ENCODE measurements at places on chromosomes 7 and 10.

- DNase-seq, result no peak
Observed at GRCh38 chr7:4661871-4662270, 20.2 kb upstream of the FOXK1 start.

GRCh38 chr10:131681122-131681521, 219.7 kb upstream of the PPP2R2D start:
- DNase-seq, result no peak

GRCh38 chr7:80900583-80901576, 18.0 kb downstream of the SEMA3C start:
- no peak for DNase-seq

- no peak for DNase-seq
Observed at GRCh38 chr10:114316744-114317143, 77.7 kb downstream of the VWA2 start.

DNA sequence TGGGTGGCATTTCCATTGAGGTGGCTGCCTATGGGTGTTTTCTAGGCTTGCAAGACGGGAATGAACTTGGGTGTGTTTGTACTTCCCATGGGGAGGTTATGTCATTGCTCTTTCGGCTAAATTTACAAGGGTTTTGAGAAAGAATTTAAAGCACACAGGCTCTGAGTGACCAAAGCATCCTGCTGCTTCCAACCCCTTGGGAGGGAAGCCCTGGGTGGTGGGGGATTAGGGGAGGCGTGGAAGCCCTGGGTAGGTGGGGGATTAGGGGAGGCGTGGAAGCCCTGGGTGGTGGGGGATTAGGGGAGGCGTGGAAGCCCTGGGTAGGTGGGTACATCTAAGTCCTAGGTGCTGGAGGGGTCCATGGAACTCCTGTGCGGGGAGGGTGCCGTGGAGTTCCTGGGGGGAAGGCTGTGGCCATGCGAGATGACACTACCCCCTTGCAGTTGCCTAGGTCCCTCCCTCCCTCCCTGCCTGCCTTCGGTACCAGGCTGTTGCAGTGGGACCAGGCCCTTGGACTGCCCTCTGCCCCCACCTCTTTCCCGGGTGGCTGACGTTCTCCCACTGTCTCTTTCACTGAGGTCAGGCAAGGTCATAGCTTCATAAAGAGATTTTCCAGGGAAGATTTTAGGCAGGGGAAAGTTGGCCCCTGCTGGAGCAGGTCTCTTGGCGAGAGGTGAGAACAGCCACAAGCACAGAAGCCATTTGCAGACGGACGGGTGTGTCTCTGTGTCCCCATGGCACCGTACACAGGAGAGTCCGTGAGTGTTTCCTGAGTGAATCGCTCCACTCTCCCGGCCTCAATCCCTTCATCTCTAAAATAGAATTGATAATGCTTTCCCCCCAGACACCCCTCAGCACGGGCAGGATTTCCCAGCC, 19.5 kb downstream of the PRF1 start:
- DNase-seq, result no peak

- DNase-seq, result no peak
Observed at GRCh38 chr10:69749178-69750010, 52.3 kb upstream of the COL13A1 start.

GRCh38 chr7:35658606-35659201, 36.2 kb downstream of the HERPUD2 start:
- no peak for DNase-seq

GRCh38 chr7:155804897-155805825, 7.1 kb downstream of the SHH start:
- DNase-seq, result no peak

DNA sequence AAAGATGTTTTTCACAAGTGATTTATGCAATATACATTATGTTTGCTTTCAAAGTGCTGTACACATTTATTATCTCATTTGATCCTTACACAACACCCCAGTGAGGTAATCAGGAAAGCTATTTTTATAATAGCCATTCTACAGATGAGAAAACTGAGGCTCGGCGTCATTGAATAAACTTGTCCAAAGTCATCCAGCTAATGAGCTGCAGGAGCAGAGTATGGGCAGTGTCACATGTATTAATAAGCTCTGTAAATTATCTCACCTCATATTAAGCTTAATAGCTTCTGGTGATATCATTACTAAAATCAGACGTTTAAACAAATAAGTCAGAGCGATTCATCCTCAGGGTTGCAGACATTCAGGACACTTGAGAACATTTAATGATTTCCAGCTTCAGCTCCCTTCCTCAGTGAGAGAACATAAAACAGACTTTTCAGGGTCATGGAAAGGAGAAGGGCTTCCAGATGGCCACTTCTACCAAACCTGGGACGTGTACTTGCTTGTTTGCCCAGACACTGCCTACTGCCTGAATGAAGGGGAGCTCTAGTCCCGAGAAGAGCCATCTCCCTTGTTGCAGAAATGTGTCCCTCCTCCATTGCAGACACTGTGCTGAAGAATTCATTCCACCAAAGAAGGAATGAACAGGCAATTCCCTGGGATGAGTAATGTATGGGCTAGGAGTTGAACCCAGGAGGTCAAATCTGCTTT, 20.5 kb upstream of the FZD1 start:
- no peak for DNase-seq

DNA sequence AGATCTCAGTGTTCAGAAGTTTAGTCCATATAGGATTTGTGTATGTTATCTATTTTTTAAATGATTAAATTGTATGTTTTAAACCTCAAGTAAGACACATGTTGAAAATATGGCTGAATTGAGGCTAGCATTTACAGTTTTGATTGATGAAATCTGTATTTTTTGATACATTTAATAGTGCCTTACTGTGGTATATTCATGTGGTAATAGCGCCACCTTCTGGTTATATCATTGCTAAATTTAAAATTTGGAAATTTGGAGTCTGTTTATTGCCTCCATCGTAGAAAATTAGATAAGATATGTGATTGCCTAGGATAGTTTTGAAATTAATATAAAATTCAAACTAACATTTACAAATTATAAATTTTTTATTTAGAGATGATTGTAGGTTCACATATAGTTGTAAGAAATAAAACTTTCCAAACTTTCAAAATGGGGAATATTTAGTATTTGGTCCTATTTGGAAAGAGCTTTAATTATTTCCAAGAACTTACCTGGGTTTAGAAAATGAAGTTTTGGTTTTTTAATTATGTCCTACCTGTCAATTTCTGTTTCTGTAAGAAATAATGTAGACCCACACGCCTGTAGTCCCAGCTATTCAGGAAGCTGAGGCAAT, 19.1 kb upstream of the ARMS2 start:
- DNase-seq, result no peak

DNA sequence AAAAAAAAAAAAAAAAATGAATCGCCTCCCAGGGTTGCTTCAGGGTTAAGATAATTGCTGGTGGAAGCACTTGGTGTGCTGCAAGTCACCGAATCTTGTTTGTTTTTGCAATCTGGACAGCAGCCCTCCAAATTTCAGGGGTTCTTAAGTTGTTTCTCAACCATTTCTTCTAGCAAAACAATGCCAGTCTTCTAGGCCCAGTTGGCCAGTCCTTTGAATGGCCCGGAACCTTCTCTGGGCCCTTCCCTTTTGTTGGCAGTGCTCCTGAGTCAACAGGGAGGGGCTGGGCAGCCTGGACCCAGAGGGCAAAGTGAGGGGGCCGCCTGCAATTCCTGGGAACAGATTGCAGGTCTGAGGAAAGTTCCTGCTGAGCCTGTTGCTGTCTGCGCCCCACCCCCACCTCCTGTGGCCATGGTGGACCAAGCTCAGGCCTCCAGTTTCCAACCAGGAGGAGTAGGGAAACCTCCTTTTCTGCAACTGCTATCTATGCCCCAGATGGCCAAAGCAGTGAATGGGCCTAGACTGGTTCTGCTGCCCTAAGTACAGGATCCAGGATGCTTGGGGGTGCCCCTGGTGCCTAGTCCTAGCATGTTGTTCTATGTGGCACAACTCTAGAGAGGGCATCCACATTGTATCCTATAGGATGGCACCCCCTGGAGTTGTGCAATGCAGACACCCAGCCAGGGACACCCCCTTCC, 31.4 kb upstream of the PDCD4 start:
- DNase-seq, result no peak
